ENCODE measurements at places on chromosomes 7 and 10.
A peak's percentile ranks its signal among the peaks of the same experiment; 100 is the strongest.

DNA sequence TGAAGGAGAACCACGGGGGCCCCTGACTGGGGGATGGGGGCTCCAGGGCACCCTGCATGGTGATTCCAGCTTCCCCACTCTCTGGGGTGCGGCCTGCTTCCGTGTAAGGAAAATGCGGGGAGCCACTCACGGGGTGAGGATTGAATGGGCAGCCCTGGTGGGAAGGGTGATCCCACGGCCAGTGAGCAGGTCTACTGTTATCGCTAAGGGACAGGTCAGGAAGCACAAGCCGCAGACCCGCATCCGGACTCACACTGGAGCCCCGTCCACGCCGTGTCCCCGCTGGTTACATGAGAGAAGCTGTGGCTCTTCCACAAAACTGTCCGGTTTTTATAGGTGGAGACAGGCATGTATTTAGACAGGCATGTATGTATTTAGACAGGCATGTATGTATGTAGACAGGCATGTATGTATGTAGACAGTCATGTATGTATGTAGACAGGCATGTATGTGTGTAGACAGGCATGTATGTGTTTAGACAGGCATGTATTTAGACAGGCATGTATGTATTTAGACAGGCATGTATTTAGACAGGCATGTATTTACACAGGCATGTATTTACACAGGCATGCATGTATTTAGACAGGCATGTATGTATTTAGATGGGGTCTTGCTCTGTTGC lies 5.7 kb downstream of the PSMG3 start:
- no peak for DNase-seq

DNA sequence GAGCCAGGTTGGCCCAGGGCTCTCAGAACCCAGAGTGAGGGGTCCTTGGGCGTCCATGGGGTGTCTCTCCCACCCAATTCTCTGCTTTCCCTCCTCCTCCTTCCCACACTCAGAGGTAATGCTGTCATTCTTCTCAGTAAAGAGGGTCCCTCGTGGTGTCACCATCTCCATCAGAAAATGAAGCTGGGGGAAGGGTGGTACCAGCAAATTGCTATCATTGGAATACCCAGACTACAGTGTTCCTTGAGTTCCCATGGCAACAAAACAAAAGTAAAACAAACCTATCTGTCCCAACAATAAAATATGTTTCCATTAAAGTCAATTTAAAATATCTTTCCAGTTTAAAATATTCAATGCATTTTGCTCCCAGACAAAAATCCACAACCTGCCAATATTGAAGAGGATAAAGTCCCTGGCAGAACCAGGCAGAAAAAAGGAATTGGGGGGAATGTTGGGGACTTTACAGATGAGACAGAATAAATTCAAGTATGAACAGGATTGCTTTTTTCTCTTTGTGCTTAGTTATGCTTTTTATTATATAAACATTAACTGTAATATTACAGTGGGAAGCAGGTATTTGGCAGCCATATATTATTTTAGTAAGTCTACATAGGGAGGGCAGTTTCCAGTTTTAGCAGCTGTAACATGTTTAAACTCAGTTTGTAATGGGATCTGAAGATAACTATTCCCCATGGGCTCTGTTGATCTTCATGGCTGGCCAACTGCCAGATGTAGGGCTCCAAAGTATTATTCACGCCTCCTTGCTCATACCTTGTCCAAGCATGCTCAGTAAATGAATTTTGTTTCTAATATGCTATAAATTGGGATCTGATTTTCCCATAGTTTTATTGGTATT lies 182.1 kb downstream of the ARID5B start:
- peak; percentile 68 for DNase-seq

- DNase-seq, result no peak
These were observed 38.0 kb downstream of the ZNF777 start for GRCh38 chr7:149422914-149423301.

DNA sequence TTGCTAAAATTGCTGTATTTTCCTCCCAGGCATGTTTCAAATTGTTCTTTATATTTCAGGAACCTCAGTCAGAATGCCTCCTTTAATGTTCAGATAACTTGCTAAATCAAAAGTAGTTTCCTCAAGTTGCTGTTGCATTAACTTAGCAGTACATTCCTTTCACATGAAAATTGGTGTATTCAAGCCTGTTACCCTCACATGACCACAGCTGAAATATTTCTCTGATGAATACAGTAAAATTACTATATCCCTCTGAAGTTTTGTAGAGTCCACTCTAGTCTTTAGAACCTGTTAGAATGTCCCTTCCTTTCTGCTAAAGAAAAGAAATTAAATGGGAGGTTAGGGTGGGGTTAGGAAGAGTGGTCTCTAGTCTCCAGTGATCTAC lies 24.5 kb upstream of the C1GALT1 start:
- peak; percentile 69 for DNase-seq

DNA sequence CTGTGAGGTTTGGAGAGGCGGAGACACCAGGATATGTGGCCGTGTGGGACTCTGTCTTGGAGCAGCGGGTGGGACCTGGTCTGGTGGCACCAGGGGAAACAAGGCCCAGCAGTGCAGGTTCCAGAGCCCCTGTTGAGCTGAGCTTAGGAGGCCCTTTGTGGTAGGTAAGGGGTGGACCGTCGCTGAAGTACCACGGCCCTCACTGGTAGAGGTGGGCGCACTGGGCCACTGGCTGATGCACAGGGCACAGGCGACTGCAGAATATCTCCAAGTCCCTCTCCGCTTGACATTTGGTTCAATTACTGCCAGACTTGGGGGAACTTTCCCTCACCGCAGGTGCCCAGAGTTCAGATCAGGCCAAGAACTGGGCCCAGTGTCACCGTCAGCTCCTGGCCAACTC lies 27.3 kb downstream of the DOCK1 start:
- DNase-seq, result no peak

- DNase-seq, result no peak
These were observed 117.6 kb downstream of the SNX13 start for GRCh38 chr7:17822547-17823173.

DNA sequence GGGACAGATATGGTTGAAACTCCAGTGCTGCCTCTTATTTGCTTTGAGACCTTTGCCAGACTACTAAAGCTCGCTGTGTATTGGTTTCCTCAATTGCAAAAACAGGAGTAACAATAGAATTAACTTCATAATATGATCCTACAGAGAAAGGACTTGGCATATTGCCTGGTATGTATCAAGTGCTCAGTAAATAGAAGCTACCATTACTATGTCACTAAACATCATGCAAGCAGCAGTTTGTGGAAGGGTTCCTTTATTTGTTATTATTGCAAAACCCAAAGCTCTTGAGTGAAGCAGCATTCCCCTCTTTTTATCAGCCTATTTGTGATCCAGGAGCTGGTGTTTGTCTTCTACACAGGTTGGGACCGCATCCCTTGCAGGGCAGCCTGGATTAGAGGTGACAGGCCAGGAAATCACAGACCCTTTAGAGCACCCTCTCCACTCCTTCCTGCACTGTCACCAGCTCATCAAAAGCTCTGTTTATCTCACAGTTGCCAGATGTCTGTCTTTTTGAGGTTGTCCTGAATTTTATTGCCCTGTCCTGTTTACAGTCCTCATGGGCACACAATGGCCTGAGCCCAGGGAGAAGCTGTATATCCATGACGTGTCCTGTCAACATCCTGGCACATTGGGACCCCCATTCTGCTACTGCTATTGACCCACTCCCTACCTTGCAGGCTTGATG lies 121.5 kb downstream of the SNX10 start:
- DNase-seq, result no peak

- no peak for DNase-seq
These were observed 33.9 kb downstream of the STARD3NL start for GRCh38 chr7:38211940-38212339.

DNA sequence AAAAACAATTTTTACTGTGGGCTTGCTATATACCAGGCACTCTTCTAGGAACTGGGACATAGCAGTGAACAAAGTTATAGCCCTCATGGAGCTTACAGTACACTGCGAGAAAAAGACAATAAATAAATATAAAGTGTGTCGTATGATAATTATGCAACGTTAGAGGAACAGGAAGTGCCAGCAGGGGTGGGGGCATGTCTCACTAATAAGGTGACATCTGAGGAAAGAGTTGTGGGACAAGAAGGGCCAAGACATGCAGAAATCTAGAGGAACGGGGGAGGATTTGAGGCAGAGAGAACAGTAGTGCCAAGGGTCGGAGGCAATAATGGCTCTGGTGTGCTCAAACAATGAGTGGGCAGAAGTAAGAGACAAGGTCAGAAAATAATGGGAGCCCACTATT lies 52.8 kb downstream of the LMBR1 start:
- DNase-seq, result no peak

DNA sequence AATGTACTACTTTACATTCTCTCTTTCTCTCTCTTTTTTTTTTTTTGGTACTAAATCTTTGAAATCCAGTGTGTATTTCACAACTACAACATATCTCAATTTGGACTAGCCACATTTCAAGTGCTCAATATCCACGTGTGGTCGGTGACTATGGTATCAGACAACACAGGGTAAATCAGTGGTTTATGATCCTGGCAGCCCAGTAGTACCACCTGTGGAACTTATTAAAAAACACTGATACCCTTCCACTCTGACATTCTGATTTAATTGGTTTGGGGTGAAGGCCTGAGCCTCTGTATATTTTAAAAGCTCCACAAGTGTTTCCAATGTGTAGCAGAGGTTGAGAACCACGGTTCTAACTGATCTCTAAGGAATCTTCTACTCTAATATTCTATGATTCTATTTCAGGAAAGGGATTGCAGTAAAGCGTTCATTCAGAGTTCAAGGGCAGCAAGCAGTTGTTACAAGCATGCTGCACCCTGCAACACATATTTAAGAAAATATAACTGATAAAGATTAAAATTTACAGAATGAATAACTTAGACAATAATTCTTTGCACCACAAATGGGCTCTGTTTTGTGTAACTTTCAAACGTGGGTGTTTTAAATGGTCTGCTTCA lies 5.1 kb downstream of the CREB5 start:
- DNase-seq, result no peak

DNA sequence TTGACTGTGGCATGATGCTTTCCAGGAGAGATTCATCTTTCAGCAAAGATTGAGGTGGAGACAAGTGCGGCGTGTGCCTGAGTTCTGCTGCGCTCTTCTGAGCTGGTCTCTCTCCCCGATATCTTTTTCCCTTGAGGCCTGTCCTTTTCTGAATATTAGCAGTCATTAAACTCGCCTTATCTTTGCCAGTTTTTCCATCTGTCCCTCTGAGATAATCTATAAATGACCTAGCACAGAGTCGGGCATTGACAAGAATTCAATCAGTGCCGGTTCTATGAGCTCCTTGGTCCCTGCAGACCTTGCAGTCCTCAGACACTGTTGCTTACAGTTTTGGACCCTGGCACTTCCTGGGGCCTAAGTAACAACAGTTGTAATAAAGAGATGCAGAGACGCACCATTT lies 89.7 kb upstream of the IKZF1 start:
- DNase-seq, result no peak

- DNase-seq, result peak; percentile 52
These were observed 108.9 kb downstream of the IPMK start for GRCh38 chr10:58158806-58159205.

DNA sequence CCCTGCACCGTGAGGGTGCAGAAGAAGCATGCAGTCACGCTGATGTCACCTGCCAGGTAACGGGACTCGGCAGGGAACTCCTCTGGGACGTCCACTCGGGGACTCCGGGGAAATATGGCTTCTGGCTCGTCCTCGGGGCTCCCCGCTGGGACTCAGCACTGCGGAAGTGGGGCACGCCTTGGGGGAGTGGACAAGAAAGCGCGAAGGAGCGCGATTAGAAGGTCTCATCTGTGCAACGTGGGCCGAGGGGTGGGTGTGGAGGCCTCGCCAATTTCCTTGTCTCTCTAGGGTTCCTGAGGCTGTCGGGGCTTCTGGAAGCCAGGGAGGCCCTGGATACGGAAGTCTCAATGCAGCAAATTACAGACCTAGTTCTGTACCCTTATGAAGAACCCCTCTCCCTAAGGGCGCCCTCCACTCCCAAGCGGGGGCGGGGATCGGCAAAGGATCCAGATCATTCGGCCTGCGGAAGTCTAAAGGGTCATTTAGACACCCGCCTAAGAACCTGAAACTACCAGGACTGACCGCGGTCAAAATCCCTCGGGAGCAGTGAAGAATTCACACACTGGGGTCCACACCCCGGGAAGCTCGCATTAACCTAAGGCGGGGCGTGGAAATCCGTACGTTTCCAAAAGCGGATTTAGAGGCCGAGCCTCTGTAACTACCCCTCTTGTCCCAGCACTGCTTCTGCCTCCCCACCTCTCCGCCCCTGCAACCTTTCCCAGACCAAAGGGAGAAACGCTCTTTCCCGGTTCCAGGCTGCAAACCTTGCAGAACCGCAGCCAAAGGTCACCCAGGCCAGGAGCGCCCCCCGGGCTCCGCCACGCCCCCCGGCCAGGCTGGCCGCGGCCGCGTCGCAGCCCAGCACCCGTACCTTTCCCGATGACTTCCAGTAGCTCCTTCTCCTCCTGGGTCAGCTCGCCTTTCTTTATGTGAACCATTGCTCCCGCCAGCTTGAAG lies 640 bp downstream of the ANKMY2 start:
- DNase-seq, result peak; percentile 76

- DNase-seq, result peak; percentile 35
These were observed 21.5 kb downstream of the LRRN3 start for GRCh38 chr7:111112439-111112838.

DNA sequence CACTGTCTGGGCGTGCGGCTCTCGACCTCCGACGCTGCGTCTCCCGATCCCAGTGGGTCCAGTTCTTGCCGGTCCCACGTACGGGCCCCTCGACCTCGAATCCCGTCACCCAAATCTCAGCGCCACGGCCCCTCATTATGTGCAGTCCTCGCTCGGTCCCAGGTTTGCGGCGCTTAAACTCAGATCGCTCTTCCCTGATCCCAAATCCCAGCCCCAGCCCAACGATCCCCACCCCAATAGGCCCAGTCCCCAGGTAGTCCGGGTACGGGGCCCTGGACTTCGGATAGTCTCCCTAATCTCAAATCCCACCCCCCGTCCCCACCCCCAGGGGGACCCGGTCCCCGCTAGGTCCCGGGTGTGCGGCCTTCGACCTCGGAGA lies 666 bp downstream of the HNRNPF start:
- no peak for DNase-seq

DNA sequence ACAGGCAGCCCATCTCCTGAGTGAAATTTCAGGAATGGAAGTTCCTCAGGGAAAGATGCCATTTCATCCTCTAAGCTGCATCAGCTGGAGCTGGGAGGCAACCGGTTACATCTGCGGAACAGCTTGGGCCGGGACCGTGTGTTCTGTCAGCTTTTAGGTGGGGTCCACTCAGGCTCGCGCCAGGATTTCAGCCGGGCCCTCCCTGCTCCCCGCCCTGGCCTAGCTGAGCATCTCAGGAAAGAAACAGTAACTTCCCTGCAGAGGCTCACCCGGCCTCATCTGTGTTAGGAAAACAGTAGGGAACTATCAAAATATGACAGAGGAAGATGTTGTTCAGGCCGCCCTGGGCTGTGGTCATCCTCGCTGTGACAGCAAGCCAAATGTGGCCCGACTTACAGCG lies 110.4 kb downstream of the TRIL start:
- no peak for DNase-seq

GRCh38 chr7:95404316-95404865 lies 8.2 kb upstream of the PON3 start:
- DNase-seq, result no peak

GRCh38 chr10:34861293-34862021 lies 46.4 kb upstream of the PARD3 start:
- DNase-seq, result no peak

- DNase-seq, result peak; percentile 46
These were observed 9.7 kb downstream of the ATP6V0E2 start for GRCh38 chr7:149883452-149883861.
